ENCODE measurements at places on chromosomes 16 and 17. TPM values are rescaled to one million over a fixed set of nuclear protein-coding genes. Genes with fewer than 3 reads are reported as not detected.

GRCh38 chr16:67676939-67677338 is 10.3 kb downstream of the C16orf86 start:
- peak overlapping the region; percentile 55 for H3K27ac ChIP-seq
- H3K4me1 ChIP-seq: no peaks in the 10 kb centered on the region
- H3K36me3 ChIP-seq: no peaks in the 10 kb centered on the region
- no peak for DNase-seq
- no peak overlapping the region for H3K4me3 ChIP-seq

DNA sequence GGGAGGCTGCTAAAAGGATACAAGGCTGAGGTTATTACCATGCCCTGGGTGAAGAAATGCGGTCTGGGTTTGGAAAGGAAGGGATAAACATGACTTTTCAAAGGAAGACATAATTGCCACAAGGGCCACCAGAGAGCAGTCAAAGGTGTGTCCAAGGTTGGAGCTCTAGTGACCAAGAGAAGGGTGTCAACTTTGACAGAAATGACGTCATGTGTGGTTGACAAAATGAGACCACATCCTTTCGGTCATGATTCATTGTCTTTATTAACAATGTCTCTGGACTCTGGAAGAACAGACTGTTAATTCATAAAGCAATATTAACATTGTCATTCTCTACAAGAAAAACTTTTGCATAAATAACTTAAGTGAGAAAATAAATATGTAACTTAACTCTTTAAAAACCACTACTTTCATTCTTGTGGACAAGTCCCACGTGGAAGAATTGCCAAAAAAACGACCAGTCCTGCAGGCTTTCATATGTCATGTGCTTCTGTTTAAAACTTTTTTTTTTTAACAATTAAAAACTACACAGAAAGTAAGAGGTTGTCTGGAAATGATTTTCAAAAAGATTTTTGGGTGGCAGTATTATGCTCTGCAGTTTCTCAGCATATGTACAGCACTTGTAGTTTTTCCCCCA is 5.0 kb downstream of the SOST start:
- H3K27ac ChIP-seq: no peak overlapping the region
- DNase-seq: no peak
- no peak overlapping the region for H3K4me3 ChIP-seq
- H3K27me3 ChIP-seq: peaks cover 30% of the 10 kb centered on the region

DNA sequence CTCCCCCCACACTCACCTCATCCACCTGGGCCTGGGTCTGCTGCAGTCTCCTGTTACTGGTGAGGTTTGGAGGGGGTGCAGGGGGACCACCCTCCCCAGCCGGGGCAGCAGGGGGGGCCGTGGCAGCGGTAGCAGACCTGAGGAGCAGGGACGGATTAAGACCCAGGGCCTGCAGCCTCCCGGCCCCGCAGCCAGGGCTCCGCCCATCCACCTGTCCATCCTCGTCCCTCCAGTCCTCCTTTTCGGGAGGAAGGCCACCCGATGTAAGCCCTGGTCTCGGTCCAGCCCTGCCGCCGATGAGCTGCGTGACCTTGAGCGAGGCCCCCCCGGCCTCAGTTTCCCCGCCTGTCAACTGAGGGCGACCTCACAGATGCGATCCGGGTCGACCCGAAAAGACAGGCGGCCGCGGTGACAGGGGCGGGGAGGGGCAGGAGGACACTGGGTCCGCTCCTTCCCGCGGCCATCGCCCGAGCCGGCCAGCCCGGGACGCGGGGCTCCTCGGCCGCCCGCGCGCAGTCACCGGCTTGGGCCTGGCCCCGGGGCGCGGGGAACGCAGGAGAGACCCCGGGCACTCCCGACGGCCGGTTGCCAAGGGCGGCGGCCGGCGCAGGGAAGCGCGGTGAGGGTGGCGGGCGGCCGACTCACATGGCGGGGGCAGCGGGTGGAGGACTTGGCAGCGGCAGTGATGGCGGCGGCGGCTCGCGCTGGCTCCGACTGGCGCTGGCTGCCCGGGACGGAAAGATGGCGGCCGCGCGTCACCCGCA is at the start of gene VAMP2:
VAMP2 (minus strand) TSS at position 716 of the 764 bp plus-strand sequence; CDS start at position 647, 69 bp downstream.
- peaks cover 25% of the 10 kb centered on the region for H3K4me1 ChIP-seq
- H3K27me3 ChIP-seq: no peaks in the 10 kb centered on the region
- peak within 1 kb of the TSS; percentile 96 for H3K4me3 ChIP-seq
- H3K27ac ChIP-seq: peak within 1 kb of the TSS; percentile 100

DNA sequence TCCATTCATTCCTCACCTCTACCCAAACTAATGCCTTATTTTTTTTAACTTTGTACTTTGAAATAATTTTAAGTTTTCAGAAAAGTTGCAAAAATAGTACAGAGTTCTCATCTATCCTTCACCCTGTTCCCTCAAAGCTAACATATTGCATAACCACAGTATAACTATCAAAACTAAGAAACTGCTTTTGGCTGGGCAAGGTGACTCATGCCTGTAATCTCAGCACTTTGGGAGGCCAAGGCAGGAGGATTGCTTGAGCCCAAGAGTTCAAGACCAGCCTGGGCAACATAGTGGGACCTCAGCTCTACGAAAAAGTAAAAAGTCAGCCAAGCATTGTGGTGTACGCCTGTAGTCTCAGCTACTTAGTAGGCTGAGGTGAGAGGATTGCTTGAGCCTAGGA is 147.7 kb downstream of the SKAP1 start:
- no peak for DNase-seq
- no peaks in the 10 kb centered on the region for H3K27me3 ChIP-seq
- no peaks in the 10 kb centered on the region for H3K36me3 ChIP-seq
- no peak overlapping the region for H3K4me3 ChIP-seq
- no peaks in the 10 kb centered on the region for H3K4me1 ChIP-seq

GRCh38 chr17:42421507-42422338 is 1.3 kb downstream of the CAVIN1 start:
- H3K4me3 ChIP-seq: peak overlapping the region; percentile 97
- H3K36me3 ChIP-seq: no peaks in the 10 kb centered on the region
- H3K27ac ChIP-seq: no peak overlapping the region
- H3K4me1 ChIP-seq: peaks cover 34% of the 10 kb centered on the region
- H3K27me3 ChIP-seq: peaks cover 34% of the 10 kb centered on the region
- DNase-seq: peak; percentile 55

- no peaks in the 10 kb centered on the region for H3K27me3 ChIP-seq
- no peak overlapping the region for H3K27ac ChIP-seq
- H3K4me3 ChIP-seq: no peak overlapping the region
- no peak for DNase-seq
- H3K4me1 ChIP-seq: peaks cover 4% of the 10 kb centered on the region
- H3K36me3 ChIP-seq: no peaks in the 10 kb centered on the region
Observed at GRCh38 chr17:76689859-76690258, 20.9 kb downstream of the MXRA7 start.

GRCh38 chr16:86653285-86654006 is 75.1 kb downstream of the FOXL1 start:
- H3K27ac ChIP-seq: no peak overlapping the region
- H3K27me3 ChIP-seq: no peaks in the 10 kb centered on the region
- H3K36me3 ChIP-seq: no peaks in the 10 kb centered on the region
- no peak for DNase-seq
- H3K4me3 ChIP-seq: no peak overlapping the region

GRCh38 chr17:39014795-39015545 is 47.8 kb upstream of the FBXO47 start:
- H3K4me1 ChIP-seq: peaks cover 22% of the 10 kb centered on the region
- no peaks in the 10 kb centered on the region for H3K27me3 ChIP-seq
- no peak overlapping the region for H3K4me3 ChIP-seq
- no peak overlapping the region for H3K27ac ChIP-seq
- no peak for DNase-seq
- no peaks in the 10 kb centered on the region for H3K36me3 ChIP-seq

DNA sequence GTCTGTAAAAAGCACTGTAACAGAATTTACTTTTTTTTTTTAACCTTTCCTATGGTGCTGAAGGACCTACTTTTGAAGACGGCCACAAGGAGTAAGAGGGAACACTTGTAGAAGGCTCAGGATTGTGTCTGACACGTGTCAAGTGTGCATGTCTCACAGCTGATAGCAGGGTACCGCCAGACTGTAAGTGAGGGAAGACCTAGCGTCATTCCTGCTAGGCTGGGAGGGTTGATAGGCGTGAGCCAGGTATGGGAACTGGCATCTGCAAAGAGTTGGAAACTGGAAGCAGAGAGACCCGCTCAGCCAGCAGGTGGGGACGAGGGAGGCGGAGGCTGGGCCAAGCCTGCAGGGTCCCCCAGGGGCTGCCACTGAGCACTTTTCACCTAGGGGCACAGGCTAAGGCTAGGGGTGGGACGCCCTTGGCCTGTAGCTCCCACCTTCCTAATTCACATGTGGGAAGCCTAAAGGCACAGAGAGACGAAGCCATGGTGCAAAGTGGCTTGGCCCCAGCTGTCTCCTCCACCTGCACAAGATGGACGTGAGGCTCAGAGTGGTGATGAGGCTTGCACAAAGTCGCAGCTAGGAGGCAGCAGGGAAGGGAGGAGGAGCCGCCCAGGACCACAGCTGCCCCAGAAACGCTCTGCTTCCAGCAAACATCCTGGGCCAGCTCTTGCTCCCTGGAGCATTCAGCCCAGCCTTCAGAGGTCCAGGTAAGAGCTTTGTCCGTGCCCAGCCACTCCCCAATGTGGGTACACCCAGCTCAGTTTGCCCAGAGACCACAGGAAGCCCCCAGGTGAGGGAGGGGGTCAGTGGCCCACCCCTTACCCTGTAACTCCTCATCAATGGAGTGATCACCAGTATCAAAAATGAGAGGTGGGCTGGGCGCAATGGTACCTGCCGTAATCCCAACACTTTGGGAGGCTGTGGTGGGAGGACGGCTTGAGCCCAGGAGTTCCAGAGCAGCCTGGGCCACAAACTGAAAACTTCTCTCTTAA is 18.9 kb downstream of the VASN start:
- H3K27me3 ChIP-seq: no peaks in the 10 kb centered on the region
- peaks cover 43% of the 10 kb centered on the region for H3K4me1 ChIP-seq
- DNase-seq: peak; percentile 74
- no peaks in the 10 kb centered on the region for H3K36me3 ChIP-seq
- no peak overlapping the region for H3K4me3 ChIP-seq

- H3K27me3 ChIP-seq: peaks cover 30% of the 10 kb centered on the region
- H3K4me1 ChIP-seq: peaks cover 25% of the 10 kb centered on the region
- peak overlapping the region; percentile 54 for H3K4me3 ChIP-seq
- H3K36me3 ChIP-seq: no peaks in the 10 kb centered on the region
- H3K27ac ChIP-seq: no peak overlapping the region
Observed at GRCh38 chr17:43755389-43755875, 3.2 kb downstream of the SOST start.

DNA sequence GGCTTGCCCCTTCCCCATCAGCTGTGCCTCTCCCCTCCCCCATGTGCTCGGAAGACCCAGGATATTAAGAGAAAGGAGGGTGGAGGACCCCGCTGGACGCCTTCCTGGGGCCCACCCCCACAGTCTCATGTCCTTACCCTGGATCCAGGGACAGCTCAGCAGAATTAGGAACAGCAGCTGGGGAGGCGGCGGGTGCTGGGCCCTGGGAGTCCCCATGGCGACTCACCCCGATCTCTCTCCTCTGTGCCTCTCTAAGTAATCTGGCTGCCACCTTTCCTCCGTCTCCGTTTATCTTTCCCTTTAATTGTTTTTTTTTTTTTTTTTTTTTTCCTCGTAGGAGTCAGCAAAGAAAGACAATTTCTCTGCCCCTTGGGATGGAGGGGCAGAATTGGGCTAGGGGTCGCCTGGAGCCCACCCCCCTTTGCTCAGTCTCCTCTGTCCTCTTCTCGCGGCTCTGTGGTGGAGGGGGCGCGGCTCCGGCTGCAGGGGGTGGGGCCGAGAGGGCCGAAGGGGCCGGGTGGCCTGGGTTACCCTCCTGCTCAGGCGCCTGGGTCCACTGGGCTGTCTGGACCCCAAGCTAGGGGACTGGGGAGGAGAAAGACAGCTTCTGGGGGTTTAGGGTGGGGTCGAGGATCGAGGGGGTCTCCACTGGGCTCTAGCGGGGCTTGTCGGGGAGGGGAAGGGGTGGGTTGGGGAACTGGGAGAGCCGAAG is 390 bp downstream of the SEZ6L2 start:
- H3K4me3 ChIP-seq: peak overlapping the region; percentile 97
- no peaks in the 10 kb centered on the region for H3K36me3 ChIP-seq
- peaks cover 22% of the 10 kb centered on the region for H3K4me1 ChIP-seq
- peak; percentile 86 for DNase-seq

DNA sequence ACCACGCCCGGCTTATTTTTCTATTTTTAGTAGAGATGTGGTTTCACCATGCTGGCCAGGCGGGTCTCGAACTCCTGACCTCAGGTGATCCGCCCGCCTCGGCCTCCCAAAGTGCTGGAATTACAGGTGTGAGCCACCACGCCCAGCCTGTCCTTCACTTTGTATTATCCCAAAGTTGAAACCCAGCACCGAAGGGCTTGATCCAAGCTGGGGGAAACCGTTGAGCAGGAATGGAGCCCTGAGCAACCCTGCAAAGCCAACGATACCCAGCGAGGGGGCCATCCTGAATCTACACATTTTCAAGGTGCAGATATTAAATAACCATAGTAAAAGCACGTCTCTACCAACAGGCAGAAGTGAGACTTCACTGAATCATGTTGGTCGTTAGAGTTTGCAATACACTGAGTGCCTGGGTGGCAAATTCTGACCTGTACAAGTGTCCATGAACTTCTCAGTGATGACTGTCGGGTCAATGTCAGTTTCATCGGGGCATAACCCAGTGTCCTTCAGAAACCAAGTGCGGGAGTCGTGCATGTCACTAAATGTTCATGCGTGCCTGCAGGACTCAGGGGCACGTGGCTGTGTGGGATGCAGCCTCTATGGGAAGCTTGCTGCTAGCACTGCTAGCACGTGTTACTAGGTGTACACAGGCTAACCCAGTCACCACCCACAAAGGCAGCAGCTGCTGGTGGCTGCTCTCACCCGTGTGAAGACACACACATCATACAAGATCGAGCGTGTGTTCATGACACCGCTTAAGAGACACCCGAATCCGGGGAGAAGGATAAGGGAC is 10.5 kb upstream of the RBFOX3 start:
- H3K36me3 ChIP-seq: no peaks in the 10 kb centered on the region
- H3K27me3 ChIP-seq: no peaks in the 10 kb centered on the region
- no peak overlapping the region for H3K27ac ChIP-seq
- no peak for DNase-seq
- H3K4me3 ChIP-seq: no peak overlapping the region

DNA sequence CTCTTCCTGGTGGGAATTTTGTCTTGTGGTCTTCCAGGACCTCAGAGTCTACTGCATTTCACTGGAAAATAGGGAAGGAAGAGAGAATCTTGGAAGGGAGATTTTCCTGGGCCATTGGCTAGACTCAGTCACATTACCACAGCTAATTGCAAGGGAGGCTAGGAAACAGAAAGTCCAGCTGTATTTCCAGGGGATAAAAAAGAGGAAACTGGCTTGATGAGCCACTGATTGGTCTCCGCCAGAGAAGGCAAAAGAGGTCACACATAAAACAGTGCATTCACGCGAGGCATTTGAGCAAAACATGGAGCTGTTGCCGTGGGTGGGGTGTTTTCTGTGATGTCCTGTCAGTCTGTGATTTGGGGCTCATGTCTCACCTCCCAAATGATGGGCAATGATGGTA is 345.3 kb downstream of the FOXL1 start:
- no peaks in the 10 kb centered on the region for H3K27me3 ChIP-seq
- H3K27ac ChIP-seq: no peak overlapping the region
- H3K36me3 ChIP-seq: no peaks in the 10 kb centered on the region
- H3K4me3 ChIP-seq: no peak overlapping the region
- H3K4me1 ChIP-seq: no peaks in the 10 kb centered on the region

GRCh38 chr16:87704754-87705353 is 60.9 kb downstream of the KLHDC4 start:
- no peaks in the 10 kb centered on the region for H3K4me1 ChIP-seq
- H3K36me3 ChIP-seq: no peaks in the 10 kb centered on the region
- H3K27ac ChIP-seq: no peak overlapping the region

VAMP2 gene
- total RNA-seq: 6.9 TPM

TEX14 gene
- total RNA-seq: 0.78 TPM

COASY gene
- 60.1 TPM for total RNA-seq

IL17C gene
- total RNA-seq: 5.1 TPM

NHLRC4 gene
- total RNA-seq: 0.80 TPM

KREMEN2 gene
- total RNA-seq: 16.1 TPM

FOXF1 gene
- not detected for total RNA-seq

Data from GM23338 (cell line).